ENCODE measurements at places on chromosomes 1 and 21.

DNA sequence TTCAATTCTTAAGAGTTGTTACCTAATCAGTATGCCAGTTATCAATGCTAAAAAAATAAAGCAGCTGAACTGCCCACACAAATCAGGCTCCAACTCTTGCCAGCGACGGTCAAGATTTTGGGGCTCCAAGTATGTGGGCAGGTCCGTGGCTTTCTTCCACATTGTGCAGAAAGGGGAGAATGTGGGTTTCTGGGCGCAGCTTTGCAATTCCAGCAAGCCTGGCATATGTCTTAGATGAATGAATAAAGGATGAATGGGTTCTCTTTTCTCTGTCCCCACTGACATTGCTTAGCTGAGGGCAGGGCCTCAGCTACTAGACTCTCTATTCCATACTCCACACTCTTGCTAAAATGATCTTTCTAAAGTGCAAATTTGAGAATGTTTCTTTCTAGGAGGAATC is 42.4 kb downstream of the NENF start:
- no peak for DNase-seq

GRCh38 chr1:56098946-56099345 is 480.4 kb downstream of the PLPP3 start:
- no peak for DNase-seq

DNA sequence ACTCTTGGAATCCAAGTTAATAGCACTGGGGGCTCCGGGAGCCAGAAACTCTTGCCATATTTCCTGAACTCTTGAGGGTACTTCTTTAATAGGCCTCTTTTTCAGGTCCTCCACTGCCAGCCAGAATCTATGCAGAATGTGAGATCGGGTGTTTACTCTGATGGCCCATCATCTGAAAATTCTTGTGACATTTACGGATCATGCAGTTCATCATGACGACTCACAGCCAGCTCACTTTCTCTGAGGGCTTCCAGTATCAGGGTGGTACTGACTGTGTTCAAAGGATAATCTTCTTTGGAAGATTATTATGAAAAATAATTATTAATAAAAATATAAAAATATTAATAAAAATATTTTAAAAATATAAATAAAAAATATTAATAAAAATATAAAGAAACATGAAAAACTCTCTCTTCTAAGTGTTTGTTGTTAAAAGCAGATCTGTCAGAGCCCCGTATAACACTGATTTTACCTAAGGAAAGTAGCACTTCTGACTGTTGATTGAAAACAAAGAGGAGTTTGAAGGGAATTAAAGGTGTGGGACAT is 194.3 kb upstream of the GREM2 start:
- DNase-seq = no peak

- no peak for DNase-seq
These were observed 21.2 kb downstream of the ARID1A start for GRCh38 chr1:26717017-26717491.

DNA sequence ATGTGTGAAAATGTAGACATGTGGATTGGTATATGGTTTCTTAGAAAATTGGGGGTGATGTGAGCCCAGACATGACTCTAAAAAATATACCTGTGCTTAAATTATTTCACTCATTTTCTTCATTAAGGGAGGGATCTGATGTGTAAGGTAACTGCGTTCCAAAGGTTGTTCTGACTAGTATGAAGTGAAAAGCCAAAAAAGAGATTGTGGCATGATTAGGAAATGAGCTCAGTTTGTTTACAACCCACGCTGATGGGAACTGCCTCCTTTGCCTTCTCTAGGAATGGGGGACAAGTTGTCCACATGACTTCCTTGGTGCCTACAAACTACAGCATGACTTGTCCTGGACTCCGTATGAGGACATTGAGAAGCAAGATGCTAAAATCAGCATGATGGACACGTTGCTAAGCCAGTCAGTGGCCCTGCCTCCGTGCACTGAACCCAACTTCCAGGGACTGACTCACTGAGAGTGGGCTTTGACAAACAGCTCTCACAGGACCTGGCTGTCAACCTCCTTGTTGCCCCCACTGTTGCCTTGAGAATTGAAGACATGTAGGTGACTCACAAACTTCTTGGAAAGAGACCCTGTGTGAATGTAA is 8.0 kb downstream of the C1orf50 start:
- no peak for DNase-seq

DNA sequence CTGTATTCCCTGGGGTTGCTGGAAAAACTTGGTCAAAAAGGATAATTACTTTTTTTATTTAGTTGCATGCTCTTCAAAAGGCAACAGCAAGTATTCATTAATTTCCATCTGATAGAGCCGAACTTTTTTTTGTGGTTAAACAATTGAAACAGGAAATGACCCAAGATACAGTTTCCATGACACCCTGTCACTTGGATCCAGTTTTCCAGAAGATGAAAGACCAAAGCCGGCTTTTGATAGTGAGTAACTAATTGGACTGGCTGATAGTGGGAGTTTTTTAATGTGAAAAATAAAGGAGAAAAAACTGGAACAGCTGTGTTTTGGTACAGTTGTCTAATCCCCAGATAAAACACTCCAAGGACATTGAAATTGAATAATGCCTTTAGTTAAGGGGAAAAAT is 33.0 kb downstream of the CACHD1 start:
- no peak for DNase-seq

- no peak for DNase-seq
These were observed 56.8 kb upstream of the BCL10 start for GRCh38 chr1:85333186-85333585.

- DNase-seq = no peak
These were observed 10.2 kb downstream of the EEIG2 start for GRCh38 chr1:108570128-108570527.

DNA sequence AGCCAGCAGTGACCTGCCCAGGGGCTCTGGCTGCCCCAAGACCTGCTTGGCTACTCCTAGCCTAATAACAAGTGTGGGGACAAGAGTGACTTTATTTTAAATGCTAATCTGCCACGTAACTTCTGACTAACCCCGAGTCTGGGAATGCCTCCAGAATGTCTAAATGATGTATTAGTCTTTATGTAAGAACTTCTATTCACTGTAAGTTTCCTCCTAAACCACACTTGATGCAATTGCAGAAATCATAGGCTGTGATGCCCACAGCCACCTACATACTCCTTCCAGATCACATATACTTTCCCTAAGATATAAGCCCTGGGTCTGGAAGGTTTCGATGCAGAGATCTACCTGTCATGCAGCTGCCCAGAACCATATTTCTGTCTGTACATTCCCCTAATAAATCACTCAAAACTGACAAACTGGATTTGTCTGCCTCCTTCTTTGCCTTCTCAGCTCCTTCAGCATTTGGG is 5.9 kb upstream of the VPS45 start:
- no peak for DNase-seq

DNA sequence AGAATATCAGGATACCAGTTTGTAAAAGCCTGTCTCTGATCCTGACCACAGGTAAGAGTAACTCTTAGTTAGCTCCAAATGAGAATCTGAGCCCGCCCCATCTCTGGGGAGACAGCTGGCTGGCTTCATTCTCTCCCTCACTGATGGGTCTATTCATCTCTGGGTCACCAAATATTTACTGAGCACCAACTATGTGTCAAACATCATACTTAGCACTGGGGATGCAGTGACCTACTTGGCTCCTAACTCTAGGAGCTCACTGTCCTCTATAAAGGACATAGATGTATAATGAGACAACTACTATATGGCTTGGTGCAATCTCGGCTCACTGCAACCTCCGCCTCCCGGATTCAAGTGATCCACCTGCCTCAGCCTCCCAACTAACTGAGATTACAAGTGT is 29.8 kb upstream of the BCL10 start:
- no peak for DNase-seq

GRCh38 chr1:13760921-13761320 is 60.9 kb downstream of the PRDM2 start:
- no peak for DNase-seq

GRCh38 chr1:55305735-55306134 is 90.6 kb upstream of the USP24 start:
- DNase-seq = no peak

- no peak for DNase-seq
These were observed 136.8 kb upstream of the SPAG17 start for GRCh38 chr1:118321840-118322239.

DNA sequence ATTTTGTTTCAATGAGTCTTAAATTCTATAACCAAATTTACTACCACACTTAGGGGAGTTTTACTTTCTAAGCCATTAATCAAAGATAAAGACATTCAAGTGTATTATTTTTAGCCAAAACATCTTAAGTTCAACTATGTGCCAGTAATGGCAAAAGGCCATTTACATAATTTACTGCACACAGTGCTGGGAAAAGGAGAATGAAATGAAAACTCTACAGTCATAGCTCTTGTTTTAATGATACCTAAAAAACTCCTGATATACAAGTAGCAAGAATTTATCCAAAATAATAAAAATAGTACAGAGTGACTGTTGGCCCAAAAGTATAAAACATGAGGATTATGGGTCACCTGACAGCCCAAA is 42.4 kb upstream of the C1orf198 start:
- DNase-seq = no peak

- DNase-seq = no peak
These were observed 42.8 kb downstream of the KIF1B start for GRCh38 chr1:10253149-10253548.

DNA sequence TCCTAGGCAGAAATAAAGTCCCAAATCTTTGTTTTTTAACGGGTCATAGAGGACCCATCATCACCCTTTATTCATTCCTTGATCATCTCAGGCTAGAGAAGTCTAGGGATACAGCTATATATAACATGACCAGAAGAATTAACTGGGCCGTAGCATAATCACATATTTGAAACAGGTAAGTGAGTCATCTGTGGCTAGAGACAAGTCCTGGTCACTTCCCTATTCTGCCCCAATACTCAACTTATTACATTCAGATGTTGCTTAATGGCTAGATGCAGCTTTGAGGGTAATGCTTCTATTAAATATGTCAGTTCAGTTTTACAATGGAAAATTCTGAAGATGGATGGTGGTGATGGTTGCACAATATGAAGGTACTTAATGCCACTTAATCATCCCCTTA is 47.0 kb downstream of the EXO1 start:
- DNase-seq = no peak

GRCh38 chr1:175131095-175131494 is 61.5 kb downstream of the KIAA0040 start:
- DNase-seq = no peak

- DNase-seq = no peak
These were observed 24.7 kb upstream of the LRRC47 start for GRCh38 chr1:3821004-3821403.

DNA sequence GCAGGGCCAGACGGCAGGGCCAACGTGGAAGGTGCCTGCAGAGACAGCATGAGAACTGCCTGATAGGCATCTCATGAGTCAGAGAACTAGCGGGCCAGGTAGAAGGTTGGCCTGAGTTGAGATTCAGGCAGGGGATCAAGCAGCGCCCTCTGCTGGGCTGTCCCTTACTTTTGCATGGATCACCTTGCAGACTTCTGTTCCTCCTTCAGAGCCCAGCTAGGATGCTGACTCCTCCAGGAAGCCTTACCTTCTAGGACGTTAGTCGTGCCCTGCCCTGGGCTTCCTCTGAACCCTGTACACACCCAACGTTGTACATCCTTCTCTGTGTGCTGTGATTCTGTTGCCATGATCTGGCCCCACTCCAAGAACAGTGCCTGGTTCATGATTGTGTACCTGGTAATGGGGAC is 231.3 kb upstream of the VAMP3 start:
- no peak for DNase-seq

GRCh38 chr1:201436393-201436792 is 14.9 kb upstream of the TNNI1 start:
- no peak for DNase-seq

GRCh38 chr1:214324896-214325800 is 44.2 kb downstream of the SMYD2 start:
- DNase-seq = no peak

DNA sequence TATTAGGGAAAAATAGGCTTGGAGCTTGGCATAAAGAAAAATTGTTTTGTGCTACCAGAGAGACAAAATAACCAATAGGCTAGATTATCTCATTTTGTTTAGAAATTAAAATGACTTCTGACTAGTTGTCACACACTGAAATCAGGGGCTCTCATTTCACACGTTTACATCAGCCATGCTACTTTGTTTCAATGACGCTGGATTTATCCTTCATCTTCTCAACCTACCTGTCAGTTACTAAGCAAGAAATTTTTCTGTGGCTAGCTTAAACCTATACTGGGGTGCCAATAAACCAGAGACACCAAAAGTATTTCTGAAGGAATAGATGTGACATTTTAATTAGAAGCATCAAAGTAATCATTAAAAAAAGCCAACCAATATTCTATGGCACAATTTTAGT is 518.1 kb upstream of the NR5A2 start:
- DNase-seq = no peak

DNA sequence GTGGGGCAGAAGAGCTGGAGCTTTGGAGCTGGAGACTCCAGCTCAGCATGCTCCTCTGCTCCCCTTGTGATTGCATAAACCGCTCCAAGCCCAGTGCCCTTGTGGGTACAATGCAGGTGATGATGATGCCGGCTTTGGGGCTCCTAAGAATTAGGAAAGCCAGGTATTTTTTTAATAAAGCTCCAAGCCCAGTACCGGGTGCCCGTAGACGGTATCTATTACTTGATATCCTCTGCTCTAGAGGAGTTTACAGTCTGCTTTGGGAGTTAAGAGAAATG is 27.2 kb downstream of the TENT5C start:
- no peak for DNase-seq

GRCh38 chr1:189424746-189425331 is 1052.8 kb downstream of the BRINP3 start:
- no peak for DNase-seq

- DNase-seq = no peak
These were observed 22.2 kb downstream of the EBNA1BP2 start for GRCh38 chr1:43149889-43150288.

DNA sequence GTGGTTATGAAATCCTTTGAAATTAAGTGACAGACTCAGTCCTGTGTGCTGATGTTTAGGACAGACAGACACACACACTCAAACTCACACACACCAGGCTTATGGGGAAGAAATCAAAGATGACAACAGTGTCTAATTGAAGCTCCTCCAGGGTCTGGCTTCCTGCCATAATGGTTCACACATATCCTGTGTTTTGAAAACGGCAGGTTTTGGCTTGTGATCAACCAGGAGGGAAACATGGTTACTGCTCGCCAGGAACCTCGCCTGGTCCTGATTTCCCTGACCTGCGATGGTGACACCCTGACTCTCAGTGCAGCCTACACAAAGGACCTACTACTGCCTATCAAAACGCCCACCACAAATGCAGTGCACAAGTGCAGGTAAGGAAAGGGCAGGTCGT is 4.6 kb downstream of the MTARC1 start:
- DNase-seq = no peak

DNA sequence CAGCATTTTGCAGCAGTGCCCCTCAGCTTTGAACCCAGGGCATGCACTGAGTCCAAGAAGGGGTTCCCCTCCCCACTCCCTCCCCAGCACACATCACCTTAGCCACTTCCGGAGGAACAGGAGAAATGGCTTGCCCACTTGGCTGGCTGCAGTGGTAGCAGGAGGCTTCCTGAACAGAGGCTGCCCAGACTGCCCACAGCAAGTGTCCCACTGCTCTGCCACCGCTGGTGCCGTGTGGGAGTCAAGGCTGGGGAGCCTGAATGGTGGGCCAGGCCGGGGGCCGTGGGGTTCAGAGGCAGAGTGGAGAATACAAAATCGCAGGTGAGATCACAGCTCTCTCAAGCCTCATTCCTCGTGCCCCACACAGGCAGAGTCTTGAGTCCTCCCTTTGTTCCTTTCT is 34.5 kb downstream of the CD247 start:
- no peak for DNase-seq
